Activated T-cell treated with anti-CD3 and anti-CD28 coated beads, Interleukin-2, amount 50 U/mL, for 48 hours (primary cell): ENCODE measurements at places on chromosomes 13 and 19.

DNA sequence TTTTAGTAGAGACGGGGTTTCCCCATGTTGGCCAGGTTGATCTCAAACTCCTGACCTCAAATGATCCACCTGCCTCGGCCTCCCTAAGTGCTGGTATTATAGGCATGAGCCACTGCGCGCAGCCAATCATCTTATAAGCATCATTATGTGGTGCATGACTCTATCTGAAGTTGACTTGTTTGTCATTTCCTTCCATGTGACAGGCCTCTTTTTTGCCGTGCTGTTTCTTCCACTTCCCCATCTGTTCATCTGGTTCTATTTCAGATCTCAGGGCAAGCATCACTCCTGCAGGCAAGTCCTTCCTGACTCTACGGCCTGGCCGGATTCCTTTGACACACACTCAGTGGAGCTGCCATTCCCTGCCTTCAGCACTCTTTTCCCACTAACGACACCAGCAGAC lies 15.2 kb downstream of the COL5A3 start:
- no peak for DNase-seq

- no peak for DNase-seq
Observed at GRCh38 chr19:4690361-4690760, 20.2 kb upstream of the MYDGF start.

- DNase-seq = no peak
Observed at GRCh38 chr19:31270897-31271296, 78.3 kb downstream of the TSHZ3 start.

- DNase-seq = no peak
Observed at GRCh38 chr13:50712881-50713280, 130.6 kb downstream of the DLEU7 start.

GRCh38 chr13:64591971-64592370 lies 2638.2 kb downstream of the PCDH9 start:
- no peak for DNase-seq

DNA sequence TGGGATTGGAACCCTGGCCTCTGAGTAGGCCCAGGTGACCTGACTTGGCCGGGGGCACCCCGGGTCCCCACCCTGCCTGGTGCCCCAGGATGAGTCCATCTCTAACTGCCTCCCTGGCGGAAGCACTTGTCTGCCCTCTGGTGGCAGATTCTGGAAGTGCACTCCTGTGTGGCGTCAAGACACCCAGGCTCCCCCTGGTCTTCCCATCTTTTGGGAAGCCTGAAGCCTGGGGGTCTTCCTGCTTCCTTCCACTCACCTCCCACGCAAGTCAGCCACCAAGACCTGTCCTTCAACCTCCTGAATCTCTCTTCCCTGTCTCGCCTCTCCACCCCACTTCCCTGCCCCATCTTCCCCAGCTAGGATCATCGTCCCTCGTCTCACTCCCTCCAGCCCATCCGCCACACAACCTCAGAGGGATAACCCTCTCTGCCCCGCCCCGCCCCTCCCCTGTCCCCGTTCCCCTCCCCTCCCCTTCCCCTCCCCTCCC lies 7.4 kb downstream of the RABAC1 start:
- DNase-seq = peak; percentile 94

- no peak for DNase-seq
Observed at GRCh38 chr19:35905178-35905727, 2.8 kb downstream of the TYROBP start.

GRCh38 chr19:47229676-47230053 lies 1.3 kb downstream of the BBC3 start:
- no peak for DNase-seq

DNA sequence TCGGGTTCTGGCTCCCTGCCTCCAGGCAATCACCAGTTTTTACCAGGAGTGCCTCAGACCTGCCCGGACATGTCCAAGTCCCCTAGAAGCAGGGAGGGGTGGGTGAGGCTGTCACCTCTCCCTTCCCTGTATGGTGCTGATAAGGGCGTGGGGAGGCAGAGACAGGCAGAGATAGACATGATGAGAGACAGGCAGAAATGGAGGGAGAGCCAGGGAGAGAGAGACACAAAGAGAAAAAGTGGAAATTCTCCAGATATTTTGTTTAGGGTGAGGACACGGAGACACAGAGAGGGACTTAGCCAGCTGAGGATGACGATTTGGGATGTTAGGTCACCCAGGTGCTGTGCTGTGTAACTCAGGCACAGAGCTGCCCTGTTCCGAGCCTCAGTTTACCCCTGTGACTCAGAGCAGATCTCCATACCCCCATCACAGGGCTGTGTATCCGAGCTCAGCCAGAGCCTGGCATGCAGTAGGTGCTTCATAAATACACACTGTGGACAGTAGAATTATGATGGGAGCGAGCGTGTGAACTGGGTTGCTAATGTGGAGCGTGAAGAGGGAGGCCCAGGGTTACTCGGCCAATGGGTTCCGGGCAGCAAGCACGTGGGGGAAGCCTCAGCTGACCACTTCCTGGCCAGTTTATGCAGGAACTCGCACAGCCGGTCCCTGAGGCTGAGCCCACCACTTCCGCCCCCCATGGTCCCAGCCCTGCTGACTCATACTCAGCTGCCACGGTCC lies 11.9 kb upstream of the GDF15 start:
- peak; percentile 70 for DNase-seq

DNA sequence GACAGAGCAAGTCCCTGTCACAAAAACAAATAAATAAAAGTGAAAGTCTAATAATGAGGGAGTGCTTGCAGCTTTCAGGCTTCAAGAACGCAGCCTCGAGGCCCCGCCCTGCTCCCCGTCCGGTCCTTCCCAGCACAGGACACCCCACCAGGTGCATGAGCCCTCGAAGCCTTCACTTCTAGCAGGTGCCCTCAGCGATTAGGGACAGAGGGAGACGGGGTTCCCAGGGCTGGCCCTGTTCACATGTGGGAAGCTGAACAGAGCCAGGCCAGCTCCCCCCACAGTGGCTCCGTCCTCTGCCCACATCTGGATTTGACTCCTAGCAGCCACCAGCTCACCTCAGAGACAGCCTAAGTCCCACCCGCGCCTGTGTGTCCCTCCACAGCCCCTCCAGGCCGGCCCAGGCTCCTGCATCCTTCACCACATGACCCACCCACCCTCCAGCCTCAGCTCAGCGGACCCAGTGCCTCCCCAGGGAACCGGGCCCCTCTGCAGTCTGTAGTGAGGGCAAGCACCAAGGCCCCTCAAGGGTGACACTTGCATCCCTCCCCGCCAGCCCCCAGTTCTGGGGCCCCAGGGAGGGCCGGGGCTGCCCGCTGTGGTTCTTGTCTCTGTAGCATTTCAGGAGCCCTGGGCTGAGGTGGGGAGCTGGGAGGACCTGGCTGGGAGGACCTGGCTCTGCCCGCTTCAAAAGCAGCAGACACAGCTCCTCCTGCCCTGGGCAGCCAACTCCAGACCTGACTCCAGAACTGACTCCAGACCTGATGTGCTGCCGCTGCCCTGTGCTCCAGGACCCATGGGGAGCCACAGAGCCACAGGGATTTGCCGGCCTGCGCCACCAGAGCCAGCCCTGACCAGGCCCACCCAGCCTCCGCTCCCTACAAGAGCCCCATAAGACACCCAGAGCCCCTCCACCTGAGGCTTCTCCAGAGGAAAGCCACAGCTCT lies 27.2 kb downstream of the GPX4 start:
- peak; percentile 61 for DNase-seq

- no peak for DNase-seq
Observed at GRCh38 chr19:2255982-2256685, at the start of gene JSRP1. Gene JSRP1 (minus strand): TSS chr19:2256417. CDS start chr19:2255314, 1,103 bp downstream.

- peak; percentile 55 for DNase-seq
Observed at GRCh38 chr13:74136084-74136658, 2.0 kb upstream of the KLF12 start.

GRCh38 chr19:10352764-10353671 lies 13.6 kb upstream of the ICAM3 start:
- DNase-seq = no peak
